ENCODE measurements at places on chromosomes 5 and 9.
A peak's percentile ranks its signal among the peaks of the same experiment; 100 is the strongest.

- no peak for DNase-seq
Measured at GRCh38 chr5:14660833-14661232, 3.7 kb upstream of the OTULIN start.

GRCh38 chr5:75536147-75536546 lies 24.5 kb downstream of the POLK start:
- no peak for DNase-seq

DNA sequence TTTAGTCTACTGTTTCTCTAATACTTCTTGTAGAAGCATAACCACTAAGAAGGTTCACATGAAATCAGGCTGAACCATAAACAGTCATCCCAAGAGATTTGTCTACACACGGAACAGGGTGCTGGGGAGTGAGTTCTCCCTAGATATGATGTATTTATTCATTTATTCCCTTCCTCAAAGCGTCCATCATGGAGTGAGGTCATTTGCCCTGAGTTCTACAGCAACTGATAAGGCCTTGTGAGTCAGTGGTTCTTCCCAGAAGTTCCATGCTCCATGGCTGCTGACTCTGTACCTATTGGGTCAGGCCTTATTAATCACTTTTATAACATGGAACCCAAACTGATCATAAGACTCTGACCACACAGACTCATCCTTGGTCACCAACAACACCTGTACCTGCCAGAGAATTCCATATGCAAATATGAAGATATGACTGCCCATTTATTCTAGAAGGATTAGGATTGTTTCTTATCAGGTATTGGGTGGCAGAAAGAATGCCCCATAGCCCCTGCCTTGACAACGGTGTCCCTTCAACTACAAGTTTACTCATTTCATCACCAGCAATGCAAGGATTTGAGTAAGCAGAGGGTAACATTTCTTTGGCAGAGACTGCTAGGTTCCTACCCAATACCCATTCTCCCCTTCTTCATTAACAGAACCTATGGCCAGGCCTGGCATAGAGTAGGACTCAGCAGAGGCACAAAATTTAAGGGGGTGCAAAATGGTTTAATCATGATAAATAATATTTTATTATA lies 118.1 kb downstream of the LHFPL2 start:
- no peak for DNase-seq

DNA sequence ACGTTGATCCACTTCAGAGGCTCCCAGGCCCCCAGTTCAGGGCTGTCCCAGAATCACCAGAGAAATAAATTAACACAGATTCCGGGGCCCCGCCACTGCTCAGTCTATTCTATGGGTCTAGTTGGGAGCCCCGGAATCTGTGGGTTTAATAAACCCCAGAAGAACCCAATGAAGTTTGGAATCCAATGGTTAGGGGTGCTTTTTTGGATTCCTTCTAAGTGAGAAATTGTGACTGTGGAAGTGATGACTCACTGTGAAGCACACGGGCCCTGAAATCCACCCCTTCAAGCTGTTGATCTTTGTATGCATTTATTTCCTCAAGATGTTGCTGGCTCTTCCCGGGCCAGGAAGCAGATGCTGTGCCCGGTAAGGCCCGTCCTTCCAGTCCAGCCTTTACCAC lies 57.3 kb upstream of the SLC28A3 start:
- no peak for DNase-seq

DNA sequence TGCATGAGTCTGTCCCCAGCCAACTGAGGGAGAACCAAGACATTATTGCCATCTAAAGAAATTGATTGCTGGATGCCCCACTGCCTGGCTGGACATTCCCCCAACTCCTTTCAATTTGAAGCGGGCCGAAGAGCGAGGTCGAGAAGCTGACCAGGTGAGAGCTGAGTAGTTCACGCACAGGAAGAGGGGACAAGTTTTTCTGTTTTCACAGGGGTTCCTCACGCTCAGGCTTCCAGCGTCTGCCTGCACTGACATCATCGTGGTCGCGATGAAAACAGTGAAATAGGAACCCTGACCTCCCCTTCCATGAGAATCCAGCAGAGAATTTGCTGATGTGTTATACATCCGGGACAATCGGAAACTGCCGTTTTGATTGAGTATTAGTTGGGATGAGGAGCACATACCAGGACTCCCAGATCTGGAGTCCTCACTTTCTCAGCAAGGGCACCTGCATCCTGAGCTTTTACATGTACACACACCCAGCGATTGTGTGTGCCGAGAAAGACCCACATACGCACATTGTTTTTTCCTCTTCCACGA lies 3.1 kb upstream of the DMRT3 start:
- no peak for DNase-seq

DNA sequence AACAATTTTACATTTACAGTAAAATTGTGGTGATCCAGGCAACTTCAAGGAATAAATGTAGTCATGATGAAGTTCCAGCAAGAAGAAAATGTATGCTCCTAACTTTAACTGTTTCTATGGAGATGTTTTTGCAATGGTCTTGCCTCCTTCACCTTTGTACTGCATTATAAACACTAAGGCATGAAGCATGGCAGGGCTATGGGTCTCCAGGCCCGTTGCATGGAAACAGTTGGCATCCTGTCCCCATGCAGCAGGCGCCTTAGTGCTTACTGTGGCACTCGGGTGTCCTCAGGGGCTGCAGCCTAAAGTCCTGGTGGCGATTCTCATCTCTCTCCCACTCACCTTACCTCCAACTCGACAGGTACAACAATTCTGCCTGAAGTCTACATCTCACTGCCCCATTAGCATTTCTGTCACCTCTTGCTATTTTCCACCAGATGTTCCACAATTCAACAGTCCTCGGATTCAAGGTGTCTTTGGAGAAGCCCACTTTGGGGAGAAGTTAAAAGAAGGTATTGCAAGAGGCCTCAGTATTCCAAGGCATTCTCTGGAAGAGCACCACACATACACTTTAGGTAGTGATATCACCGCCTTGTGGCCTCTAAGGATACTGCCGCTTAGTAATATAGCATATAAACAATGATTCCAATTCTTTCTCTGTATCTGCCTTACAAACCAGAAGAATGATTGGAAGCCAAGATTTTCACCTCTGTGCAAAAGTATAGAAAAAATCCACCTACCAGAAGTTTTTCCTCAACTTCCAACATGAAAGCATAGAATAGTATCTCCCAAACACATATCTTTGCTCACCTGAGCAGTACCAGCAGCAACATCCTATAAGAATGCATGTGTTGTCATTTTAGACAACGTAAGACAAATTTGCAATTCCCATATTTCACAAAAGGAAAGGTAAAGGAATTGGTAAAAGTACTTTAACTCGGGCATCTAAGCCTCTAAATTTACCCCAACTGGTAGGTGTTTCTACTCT lies 5.1 kb downstream of the LIFR start:
- no peak for DNase-seq

- no peak for DNase-seq
Measured at GRCh38 chr5:134594336-134594735, 38.3 kb downstream of the SAR1B start.

GRCh38 chr5:59126016-59126707 lies 543.3 kb downstream of the RAB3C start:
- no peak for DNase-seq

DNA sequence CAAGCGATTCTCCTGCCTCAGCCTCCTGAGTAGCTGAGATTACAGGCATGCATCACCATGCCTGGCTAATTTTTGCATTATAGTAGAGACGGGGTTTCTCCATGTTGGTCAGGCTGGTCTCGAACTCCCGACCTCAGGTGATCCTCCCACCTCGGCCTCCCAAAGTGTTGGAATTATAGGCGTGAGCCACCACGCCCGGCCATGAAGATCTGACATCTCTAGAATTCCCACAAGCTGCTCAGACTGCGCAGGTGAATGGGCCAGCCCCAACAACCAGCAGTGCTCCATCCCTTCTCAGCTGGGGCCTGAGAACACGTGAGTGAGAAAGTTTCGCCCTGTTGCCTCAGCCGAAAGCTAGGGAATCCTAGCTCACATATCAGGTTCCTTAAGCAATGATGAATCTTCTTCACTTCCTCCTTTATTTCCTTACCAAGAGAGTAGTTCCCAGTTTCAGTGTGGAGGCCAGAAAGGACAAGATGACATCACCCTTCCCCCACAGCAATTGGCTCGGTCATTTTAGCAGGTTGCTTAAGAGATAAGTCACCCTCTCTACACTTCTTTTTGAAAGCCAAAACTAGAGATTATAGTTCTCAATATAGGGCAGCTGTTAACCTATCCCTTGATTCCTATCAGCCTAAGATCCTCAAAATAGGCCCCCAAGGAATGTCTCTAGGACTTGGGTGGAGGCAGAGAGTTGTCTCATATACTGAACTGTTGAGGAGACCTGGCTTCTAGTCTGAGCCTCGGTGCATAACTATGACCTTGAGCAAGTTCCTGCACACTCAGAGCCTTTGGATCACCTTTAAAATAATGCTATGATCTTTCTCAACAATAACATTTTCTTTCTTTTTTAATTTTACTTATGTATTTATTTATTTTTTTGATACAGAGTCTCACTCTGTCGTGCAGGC lies 23.9 kb upstream of the PPP2CA start:
- DNase-seq = no peak

GRCh38 chr5:39469176-39469575 lies 44.4 kb upstream of the DAB2 start:
- no peak for DNase-seq

DNA sequence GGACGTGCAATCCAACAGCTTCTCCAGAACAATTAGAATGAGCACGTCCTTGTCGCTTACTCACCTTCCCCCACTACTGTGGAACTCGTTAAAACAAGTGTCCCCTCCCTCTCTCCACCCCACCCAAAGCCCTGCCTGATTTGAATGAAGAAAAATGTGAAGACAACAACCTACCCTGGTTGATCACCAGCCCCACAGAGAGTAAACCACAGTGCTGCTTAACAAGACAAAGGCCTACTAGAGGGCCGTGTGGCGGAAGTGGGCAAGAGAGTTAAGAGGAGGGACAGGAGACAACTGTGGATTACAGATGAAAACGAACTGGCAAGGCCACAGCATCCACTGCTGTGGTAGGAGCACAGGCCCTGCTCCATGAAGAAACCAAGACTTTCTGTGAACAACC lies 51.1 kb downstream of the CDK5RAP2 start:
- DNase-seq = no peak

DNA sequence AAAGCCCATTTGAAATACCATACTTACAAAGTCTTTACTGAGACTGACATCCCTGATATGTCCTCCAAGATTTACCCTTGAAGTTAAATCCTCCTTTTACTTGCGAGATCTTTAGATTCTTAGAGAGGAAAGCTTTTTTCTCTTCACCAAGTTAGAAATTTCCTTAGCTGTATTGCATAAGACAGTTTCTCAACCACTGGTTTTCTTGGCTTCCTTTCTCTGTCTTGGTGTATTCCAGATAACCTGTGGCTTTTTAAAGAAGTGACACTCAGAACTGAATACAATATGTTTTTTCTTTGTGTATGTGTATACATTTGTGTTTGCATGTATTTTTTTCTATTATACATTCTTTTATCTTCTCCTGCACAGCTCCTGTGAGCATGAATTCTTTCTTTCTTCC lies 65.0 kb downstream of the SNCAIP start:
- no peak for DNase-seq

GRCh38 chr9:93387791-93388190 lies 63.7 kb upstream of the FAM120A start:
- DNase-seq = no peak

DNA sequence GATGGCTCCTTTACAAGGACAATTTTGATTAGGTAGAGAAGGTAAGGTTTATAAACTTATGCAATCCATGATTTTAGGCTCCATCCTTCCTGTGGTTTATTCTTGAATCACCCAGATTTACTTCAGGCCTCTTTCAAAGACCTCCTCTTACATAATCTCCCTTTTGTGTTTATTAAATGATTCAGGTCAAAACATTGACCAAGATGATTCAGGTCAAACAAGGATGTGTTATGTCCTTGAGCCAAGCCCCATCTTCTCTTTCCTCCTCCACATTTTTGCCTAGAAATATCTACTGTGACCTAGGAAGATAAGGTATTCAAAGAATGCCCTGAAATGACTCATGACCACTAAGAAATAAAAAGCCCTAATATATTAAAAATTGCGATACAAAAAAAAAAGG lies 31.8 kb upstream of the TLR4 start:
- DNase-seq = no peak

- no peak for DNase-seq
Measured at GRCh38 chr9:133170716-133171115, 7.0 kb upstream of the GBGT1 start.

DNA sequence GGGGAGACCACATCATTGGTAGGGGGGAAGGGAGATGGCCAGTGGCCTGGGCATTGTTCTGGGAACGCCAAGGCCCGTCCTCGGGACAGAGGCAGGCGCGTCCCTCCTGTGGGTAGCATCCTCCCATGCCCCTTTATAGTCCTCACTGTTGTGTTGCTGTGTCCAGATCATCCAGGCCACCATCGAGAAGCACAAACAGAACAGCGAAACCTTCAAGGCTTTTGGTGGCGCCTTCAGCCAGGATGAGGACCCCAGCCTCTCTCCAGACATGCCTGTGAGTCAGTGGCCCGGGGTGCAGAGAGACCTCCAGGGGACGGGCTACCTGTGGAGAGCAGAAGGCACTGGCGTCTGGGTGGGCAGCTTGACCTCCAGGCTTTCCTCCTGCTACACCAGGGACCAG lies 38.4 kb upstream of the SUSD3 start:
- peak; percentile 29 for DNase-seq

DNA sequence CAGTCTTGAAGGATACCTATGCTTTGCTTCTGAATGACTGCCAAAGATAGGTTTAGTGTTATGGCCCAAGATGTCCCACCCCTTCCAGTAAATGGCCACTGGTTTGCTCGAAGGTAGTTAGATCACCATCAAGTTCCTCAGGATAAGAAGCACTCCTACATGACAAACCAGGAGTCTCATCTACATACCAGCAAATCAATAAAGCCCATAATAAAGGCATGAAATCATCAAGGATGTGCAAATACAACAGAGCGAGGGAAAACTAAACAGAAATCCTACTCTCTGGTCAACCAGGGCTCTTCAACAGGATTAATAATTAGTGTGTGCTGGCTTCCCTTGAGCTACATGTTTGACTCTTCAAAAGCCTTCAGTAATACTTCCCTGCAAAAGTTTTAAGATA lies 141.0 kb downstream of the LHFPL2 start:
- DNase-seq = no peak

GRCh38 chr5:84549054-84549453 lies 164.4 kb upstream of the EDIL3 start:
- no peak for DNase-seq

GRCh38 chr9:75185585-75186170 lies 97.4 kb downstream of the OSTF1 start:
- DNase-seq = peak; percentile 54

- DNase-seq = no peak
Measured at GRCh38 chr5:61308712-61309111, 23.3 kb upstream of the ZSWIM6 start.

DNA sequence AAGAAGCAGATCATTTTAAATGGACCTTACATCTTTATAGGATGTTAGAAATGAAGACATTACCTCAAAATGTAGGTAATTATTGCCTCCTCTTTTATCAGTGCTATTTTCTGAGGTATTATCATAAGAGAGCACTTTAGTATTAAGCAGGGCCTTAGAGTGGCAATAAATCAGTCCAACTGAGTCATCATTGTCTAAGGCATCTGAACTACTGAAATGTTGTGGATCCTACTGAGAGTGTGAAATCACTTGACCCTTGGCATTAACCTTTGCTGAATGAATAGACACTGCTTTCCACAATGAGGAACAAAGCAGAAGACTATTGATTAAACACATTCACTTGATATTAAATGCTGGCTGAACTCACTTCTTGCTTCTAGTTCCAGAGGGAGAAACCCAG lies 224.6 kb upstream of the ARRDC3 start:
- DNase-seq = no peak

Data from activated naive CD8-positive, alpha-beta T cell treated with anti-CD3 and anti-CD28 coated beads, Interleukin-2, amount 10 ng/mL, durations not matched to agents 7 days and 5 days (primary cell).